ENCODE measurements at places on chromosomes 11 and 22.

GRCh38 chr11:1853376-1854131 is 670 bp downstream of the LSP1 start:
- DNase-seq = peak; percentile 45

- DNase-seq = no peak
Observed at GRCh38 chr11:17238377-17238776, 30.6 kb upstream of the PIK3C2A start.

- DNase-seq = no peak
Observed at GRCh38 chr11:11498195-11498594, 123.6 kb downstream of the GALNT18 start.

GRCh38 chr22:42436404-42436803 is 4.2 kb upstream of the NFAM1 start:
- no peak for DNase-seq
